M059J (cell line): ENCODE measurements at places on chromosomes 13 and 19. TPM values are rescaled to one million over a fixed set of nuclear protein-coding genes. Genes with fewer than 3 reads are reported as not detected.

DNA sequence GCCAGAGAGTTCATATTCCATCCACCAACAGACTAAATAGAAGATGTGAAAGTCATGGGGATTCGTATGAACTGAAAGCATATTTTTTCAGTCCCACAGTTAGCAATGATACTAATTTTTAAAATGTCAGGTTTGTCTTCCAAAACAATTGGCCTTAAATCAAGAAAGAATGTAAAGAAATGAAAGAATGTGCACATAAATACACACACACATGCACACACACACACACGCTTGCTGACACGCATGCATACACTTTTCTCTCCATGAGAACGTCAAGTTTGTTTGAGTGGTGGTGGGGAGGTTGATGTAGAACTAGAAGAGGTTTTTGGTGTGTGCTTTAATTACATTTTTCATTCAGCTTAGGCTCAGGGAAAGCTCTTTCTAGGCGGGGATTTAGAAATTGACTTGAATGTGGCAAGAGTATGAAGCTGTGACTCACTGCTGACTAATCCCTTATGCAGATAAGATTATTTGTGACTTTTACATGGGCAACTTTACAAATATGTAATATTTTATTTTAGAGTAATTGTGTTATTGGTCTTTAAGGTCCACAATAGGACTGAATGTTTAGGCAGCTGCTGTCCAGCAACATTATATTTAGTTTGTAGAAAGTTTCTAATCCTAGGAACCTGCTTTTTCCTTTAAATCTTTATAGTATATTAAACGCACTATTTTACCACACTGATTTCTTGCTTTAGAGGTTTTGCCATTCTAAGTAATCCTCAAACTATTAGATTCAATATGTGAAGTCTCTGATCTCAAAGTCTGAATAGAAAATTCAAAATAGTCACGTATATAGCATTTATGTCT is 18.8 kb downstream of the FLT1 start:
- DNase-seq: peak; percentile 82

GRCh38 chr13:26923824-26924605 is 163.4 kb upstream of the GPR12 start:
- DNase-seq: peak; percentile 88

- DNase-seq: no peak
These were observed 33.4 kb downstream of the CAB39L start for GRCh38 chr13:49410477-49410876.

Gene SERP2
- total RNA-seq: 5.8 TPM in 2 replicates

Gene ZNF563
- 0.42 and 5.0 TPM in 2 replicates for total RNA-seq

Gene MIER2
- total RNA-seq: 9.0 and 17.9 TPM in 2 replicates
